Left cardiac atrium (tissue), 4 donors: ENCODE measurements at places on chromosomes 5 and 9. TPM values are rescaled to one million over a fixed set of nuclear protein-coding genes. Genes with fewer than 3 reads are reported as not detected.

Gene LCNL1
- total RNA-seq, result 6.4 TPM

Gene CD72
- total RNA-seq, result 1.6 TPM

DNA sequence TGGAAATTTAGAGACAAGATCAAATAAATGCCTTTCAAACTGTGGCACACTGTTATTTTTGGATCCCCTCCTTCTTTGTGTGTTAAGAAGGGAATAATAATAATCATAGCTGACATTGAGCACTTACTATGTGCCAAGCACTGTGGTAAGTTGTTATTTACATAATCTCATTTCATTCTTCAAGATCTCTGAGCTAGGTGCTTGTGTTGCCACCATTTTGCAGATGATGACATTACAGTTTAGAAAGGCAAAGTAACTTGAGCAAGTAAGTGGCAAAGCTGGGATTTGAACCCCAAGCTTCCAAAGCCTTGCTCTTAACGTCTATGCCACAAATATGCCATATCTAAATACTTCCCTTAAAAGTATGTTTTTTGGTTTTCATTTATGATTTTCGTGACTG, 121.8 kb upstream of the TMEM161B start:
- no peak for DNase-seq

DNA sequence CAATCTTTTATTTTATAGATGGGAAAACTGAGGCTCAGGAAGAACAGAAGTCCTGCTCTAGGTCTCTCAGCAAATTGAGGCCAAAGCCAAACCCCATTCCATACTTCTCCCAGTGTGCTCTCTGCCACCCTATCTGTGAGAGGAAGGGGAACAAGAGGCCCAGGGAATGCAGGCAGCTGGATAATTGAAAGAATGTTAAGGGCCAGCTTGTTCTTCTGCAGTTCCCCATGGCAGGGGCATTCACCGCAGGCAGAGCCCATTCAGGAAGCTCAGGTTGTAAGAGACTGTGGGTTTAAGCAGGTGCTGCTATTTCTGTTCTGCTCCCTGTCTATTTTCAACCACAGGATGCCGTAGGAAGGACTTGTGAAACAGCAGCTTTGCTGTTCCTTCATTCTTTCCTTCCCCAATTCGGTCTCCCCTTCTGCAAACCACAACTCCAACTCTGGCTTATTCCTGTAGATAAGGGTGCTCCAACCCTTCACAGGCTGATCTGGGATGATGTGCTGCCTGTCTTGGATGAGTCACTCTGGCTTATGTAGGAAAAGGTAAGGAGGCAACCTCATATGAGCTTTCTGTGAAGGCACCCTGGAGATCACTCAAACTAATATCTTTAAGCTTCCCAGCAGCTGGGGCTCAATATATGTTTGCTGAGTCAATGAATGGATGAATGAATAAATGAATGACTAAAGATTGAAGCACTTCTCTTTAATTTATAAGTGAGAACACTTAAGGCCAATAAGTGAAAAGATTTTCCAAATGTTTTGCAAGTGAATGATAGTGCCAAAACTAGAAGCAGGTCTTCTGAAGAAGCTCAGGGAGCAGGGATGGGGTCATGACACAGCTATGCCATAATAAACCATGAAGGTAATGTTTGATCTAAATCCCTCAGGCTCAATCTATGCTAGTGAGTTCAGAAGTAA, 377.6 kb downstream of the BRINP1 start:
- no peak for DNase-seq

DNA sequence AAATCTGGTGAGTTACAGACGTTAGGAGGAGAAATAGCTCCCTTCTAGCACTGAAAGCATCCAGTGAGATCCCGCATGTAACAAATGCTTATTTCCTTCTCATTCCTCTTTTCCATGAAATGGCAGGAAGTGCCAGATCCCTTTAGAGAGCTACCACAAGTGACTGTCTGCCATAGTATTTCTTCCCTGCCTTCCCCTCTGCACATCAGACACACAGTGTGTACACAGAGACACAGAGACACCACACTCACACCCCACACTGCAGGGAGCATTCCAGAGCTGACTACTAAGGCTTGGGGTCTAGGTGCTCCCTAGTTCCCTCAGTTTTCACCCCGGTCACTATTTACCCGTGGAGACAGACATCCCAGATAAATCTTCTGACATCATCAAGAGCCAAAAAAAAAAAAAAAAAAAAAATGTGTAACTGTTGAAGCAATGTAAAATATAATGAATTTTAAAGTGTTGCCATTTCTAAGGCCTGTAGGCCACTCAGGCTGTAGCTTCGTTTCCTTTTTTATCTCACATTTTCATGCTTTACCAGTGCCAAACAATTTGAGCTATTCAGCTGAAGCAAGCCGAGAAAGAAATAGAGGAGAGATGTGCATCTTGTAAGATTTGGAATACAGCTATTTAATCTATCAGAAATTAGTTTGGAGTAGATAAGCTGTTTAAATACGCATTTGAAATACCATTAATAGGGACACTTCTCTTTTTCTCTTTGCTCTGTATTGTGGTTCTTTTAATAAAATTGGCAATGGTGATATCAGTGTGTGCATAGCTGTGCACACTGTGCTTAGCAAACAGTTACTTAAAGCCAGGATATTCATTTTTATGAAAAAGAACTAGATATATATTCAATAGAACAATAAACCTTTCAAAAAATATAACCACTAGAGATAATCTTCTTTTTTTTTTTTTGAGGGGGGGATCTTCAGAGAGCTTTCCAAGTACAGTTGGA, 405.5 kb downstream of the PDE4D start:
- DNase-seq, result no peak

- DNase-seq, result no peak
Observed at GRCh38 chr5:15577132-15577531, 77.2 kb downstream of the FBXL7 start.

GRCh38 chr5:96257904-96258303, 175.1 kb downstream of the PCSK1 start:
- no peak for DNase-seq
